Esophagus squamous epithelium (tissue), 5 donors: ENCODE measurements at places on chromosomes 6 and 20.

DNA sequence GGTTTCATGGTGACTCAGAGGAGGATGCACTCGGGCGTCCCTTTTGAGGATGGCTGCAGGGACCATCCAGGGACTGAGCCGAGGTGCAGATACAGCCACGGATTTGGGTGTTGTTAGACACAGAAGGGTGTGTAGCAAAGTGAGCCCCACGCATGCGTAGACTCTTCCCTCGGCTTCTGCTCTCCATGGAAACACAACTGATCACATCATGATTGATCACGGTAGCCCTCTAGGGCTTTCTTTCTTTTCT is 606 bp upstream of the ULBP1 start:
- DNase-seq: no peak

- no peak for DNase-seq
These were observed 4.2 kb upstream of the NPEPL1 start for GRCh38 chr20:58688414-58688813.

DNA sequence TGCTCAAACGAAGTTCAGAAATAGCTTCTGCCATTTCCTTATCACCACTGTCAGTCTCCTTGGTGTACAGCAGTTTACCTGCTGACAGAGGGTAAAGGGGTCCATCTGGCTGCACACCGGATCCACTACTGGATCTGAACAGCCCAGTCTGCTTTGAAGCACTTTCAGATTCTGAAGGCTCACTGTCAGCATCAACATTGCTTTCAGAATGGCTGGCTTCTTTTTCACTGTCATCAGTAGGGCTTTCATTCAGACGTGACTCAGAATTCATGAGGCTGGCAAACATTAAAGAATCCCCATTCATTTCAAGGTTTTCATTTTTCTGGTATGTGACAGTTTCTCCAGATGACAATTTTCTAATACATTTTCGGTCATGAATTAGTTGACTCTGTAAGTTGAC is 21.0 kb upstream of the PNISR start:
- no peak for DNase-seq

- DNase-seq: no peak
These were observed 246.8 kb downstream of the ARID1B start for GRCh38 chr6:157023958-157024357.

GRCh38 chr6:38012573-38012972 is 193.0 kb downstream of the ZFAND3 start:
- no peak for DNase-seq

- DNase-seq: no peak
These were observed 127.0 kb downstream of the MAFB start for GRCh38 chr20:40562031-40562430.

GRCh38 chr6:155162682-155163081 is 101.1 kb upstream of the CLDN20 start:
- no peak for DNase-seq

DNA sequence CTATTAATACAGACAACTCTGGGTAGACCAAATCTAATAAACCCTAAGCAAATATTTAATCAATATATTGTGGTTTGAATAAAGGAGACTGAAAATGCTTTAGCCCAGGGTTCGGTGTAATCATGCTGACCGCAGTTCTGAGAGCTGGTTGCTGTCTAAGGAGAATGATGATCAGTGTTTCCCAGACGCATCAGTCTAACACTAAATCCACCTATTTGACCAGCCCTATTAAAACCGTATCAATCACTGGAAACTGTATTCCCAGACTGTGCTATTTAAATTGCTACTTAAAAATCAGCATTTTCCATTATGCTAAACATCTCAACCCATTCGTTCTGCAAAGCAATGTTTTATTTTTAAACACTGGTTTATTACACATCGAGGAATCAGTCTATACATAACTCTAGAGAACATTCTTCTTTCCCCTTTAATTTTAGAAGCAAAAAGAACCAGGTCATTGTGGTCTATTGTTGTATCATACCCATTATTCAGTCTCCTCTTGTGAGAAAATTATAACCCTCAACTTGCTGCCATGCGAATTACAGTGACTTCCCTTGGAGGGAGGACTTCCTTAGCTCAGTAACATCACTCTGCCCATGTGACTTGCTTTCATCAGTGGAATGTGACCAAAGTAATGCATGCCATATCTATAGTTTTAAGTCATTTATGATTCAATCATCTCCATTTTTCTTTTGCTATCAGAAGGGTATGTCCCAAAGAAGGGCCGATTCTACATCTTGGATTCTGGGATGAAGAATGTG is 515.2 kb upstream of the JAG1 start:
- DNase-seq: no peak

DNA sequence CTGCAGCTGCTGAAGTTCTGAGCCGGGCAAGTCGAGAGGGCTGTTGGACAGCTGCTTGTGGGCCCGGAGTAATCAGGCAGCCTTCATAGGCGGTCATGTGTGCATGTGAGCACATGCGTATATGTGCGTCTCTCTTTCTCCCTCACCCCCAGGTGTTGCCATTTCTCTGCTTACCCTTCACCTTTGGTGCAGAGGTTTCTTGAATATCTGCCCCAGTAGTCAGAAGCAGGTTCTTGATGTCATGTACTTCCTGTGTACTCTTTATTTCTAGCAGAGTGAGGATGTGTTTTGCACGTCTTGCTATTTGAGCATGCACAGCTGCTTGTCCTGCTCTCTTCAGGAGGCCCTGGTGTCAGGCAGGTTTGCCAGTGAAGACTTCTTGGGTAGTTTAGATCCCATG is 21.2 kb upstream of the MAPK13 start:
- no peak for DNase-seq

- no peak for DNase-seq
These were observed 7.1 kb downstream of the MRPS10 start for GRCh38 chr6:42210551-42210950.

DNA sequence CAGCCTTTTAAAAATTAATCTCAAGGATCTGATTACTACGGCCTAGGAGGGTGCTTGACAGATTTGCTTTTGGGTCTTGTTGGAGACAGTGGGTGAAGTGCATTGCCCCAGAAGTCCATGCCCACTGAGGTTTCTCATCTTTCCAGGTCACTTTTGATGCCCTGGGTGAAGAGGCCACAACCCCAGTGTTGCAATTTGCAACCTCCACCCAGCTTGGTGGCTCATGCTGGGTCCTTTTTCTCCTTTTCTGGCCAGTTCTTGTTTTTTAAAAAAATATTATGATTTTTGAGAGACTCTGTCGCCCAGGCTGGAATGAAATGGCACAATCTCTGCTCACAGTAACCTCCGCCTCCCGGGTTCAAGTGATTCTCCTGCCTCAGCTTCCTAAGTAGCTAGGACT is 9.4 kb downstream of the STX11 start:
- DNase-seq: no peak

- no peak for DNase-seq
These were observed 104.1 kb downstream of the CDH4 start for GRCh38 chr20:61356196-61356595.

DNA sequence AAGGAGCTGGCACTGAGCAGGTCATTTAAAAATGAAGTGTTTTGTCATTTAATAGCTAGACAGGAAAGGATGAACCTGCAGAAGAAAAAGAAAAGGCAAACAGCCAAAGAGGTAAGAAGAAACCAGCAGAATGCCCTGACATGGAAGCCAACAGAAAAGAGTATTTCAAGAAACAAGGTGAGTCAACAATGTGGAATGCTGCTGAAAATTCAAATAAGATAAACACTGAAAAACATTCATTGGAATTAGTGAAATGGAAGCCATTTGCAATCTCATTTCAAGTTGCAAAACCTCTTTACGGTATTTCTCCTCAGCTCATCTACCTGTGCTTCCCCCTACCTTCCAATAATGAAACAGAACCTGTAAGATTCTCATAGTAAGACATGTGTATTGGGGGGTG is 59.6 kb downstream of the RWDD2A start:
- DNase-seq: no peak

- no peak for DNase-seq
These were observed 8.2 kb upstream of the TBX18 start for GRCh38 chr6:84772428-84773132.

GRCh38 chr6:10960171-10960570 is 73.3 kb downstream of the SYCP2L start:
- DNase-seq: no peak

DNA sequence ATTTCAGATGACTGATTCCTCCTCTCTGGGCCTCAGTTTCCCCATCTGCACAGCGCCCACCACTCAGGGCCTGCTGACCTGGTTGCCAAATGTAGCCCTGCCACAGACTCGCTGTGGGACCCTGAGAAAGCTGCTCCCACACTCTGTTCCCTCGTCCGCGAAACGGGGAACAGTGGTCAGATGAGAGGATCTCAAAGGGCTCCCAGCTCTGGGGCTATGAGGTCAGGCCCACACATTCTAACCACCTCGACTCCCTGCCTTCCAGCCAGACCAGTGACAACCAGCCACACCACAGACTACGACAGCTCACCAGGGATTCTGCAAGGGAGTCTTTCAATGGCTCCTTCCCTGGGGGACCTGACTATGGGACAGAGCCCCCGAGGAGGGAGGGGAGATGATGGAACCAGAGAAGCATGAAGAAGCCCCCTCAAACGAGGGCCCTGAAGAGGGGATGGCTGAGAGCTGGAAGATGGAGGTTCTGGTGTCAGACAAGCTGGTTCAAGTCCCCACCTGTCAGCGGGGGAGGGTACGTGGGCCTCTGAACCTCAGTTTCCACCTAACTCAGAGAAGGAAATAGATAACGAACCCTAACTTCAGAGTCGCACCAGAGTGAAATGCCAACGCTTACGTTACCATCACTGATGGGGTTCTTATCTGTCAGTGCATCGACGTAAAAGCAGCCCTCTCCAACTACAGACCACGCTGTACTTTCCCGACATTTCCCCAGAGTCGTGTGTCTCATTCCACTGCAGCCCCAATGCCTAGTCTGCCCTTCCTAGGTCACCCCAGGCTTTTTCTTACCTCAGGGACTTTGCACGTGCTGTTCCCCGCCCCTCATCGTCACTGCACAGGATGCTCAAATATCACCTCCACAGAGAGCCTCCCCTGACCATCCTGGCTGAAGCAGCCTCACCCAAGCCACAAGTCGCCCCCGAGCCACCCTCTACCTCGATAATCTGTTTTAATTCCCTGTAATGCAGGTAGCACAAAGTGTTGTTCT is 60.5 kb downstream of the PREX1 start:
- no peak for DNase-seq

DNA sequence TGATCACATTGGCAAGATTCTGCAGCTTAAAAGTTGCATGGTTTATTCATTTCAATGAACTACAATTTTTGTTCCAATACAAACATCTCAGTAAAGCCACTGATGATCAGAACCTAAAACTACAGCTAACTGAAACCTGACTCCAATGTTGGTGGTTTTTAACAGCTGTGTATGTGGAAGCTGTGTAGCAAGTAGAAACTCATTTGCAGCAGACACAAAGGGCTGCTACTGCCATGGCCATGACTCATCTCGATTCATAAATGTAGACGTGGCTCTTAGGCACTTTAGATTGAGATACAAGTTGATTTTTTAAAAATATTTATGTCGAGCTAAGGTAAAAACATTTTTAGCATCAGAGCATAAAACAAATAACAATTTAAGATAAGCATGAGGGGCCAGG is 19.5 kb upstream of the MAP3K4 start:
- no peak for DNase-seq

- no peak for DNase-seq
These were observed 253.7 kb downstream of the TMEM242 start for GRCh38 chr6:157069585-157069984.

- no peak for DNase-seq
These were observed 88.7 kb upstream of the FRMD1 start for GRCh38 chr6:168167431-168168315.

- DNase-seq: no peak
These were observed 93.3 kb downstream of the CDH22 start for GRCh38 chr20:46214824-46215488.

DNA sequence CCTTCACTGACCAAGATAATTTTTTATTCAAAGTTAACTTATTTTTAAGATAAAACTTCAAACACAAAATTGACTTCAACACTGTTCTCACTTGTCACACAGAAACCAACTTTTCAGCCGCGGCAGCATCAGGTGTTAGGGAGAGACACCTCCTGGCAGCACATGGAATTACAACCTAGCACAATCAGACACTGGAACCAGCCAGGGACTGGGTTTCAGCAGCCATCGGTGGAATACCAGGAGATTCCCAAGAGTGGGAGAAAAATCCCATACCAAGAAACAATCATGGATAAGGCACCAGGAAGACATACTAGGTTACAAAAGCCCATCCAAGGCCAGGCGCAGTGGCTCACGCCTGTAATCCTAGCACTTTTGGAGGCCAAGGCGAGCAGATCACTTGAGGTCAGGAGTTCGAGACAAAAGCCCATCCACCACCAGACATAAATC is 70.0 kb downstream of the SNX5 start:
- no peak for DNase-seq

GRCh38 chr20:56826705-56827665 is 197.9 kb downstream of the TFAP2C start:
- DNase-seq: no peak

- DNase-seq: no peak
These were observed 257.7 kb upstream of the CDYL start for GRCh38 chr6:4518506-4518905.

- no peak for DNase-seq
These were observed 97.8 kb downstream of the ANKS1A start for GRCh38 chr6:34986845-34987246.

GRCh38 chr6:19837511-19838441 is 606 bp downstream of the ID4 start:
- DNase-seq: no peak

- no peak for DNase-seq
These were observed 12.4 kb downstream of the ZNF341 start for GRCh38 chr20:33744181-33744580.

- DNase-seq: no peak
These were observed 58.3 kb downstream of the TENT5A start for GRCh38 chr6:81694207-81694606.

DNA sequence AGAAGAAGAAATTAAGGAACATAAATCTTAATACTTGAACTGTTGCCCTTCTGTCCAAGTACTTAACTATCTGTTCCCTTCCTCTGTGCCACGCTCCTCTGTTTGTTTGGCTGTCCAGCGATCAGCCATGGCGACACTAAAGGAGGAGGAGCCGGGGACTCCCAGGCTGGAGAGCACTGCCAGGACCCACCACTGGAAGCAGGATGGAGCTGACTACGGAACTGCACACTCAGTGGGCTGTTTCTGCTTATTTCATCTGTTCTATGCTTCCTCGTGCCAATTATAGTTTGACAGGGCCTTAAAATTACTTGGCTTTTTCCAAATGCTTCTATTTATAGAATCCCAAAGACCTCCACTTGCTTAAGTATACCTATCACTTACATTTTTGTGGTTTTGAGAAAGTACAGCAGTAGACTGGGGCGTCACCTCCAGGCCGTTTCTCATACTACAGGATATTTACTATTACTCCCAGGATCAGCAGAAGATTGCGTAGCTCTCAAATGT is 17.1 kb downstream of the IRF4 start:
- DNase-seq: no peak
